ENCODE measurements at places on chromosomes 2 and 18.
A peak's percentile ranks its signal among the peaks of the same experiment; 100 is the strongest.

- DNase-seq: peak; percentile 69
These were observed 16.2 kb downstream of the ATG16L1 start for GRCh38 chr2:233267516-233268245.

DNA sequence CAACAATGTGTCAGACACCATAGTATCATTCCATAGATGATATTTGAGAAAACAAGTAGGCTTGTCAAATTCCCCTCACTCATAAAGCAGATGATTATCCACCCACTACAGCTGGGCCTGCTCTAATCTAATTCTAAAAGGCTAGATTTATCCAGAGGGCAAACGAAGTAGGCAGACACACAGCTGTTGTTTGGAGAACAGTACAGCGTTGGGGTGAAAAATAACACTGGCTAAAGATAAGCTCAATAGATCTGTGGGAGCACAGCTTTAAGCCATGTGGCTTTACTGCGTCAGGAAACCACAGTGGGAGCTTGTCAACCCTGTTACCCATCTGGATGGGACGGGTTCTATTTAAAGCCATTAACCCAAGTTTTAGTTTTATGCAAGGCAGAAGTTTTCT lies 48.9 kb upstream of the COBLL1 start:
- DNase-seq: no peak

DNA sequence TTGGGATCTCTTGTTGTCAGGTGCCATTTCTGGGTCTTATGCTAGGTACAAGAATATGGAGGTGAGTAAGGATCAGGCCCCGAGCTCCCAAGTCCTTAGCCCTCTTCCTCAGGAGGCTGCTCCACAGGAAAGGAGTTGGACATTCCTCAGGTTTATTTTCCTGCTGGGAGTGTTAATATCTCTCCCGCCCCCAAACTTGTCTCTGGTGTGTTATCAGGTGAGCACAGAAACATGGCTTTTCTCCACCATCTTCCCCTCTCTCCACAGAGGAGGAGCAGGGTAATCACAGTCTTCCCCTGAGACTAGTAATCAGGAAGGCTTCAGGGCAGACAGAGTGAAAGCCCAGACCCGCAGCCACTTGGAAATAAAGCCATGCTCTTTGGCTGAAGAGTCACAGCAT lies 73.3 kb upstream of the CAPN13 start:
- DNase-seq: no peak

GRCh38 chr2:174120346-174120745 lies 128.0 kb downstream of the OLA1 start:
- DNase-seq: peak; percentile 43

DNA sequence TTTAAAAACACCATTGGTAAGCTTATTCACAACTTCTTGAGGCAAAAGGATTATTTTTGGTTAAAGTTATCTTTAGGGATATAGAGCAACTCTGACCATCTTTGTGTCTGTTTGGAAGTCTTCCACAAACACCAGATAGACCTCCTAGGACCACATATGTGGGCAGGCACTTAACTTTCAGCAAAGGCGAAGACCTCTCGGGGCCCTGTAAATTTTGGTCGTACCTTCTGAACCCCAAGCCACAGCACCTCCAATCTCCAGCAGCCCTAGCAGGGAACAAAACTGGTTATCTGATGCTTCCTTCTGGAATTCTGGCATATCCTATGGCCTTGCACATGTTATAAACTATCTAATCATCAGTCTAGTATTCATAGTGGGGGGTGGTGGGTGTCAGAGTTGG lies 114.8 kb downstream of the MBD5 start:
- DNase-seq: no peak

DNA sequence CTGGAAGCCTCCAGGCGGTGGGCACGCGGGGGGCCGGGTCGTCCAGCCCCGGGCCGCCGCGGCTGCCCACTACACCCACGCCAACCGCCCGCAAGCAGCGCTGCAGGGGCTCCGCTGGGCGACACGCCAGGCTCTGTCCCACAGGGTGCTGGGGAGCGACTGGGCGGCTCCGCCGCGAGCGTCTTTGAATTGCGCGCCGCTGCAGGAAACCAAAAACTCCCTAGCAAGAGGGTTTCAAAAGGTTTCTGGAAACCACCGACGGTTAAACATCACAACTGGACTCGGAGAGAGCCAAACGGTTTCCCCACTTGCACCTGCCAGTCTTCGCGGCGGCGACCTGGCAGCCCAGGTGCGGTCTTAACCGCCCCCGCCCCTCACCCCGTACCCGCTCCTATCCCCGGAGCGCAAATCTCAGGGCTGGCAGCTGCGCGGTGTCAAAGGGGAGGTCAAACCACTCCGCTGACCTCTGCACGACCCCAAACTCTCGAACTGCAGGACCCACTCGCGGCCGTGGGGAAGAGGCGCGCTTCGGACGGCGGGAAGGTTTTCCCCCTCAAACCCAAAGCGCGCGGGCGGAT lies 1.0 kb downstream of the CXCR4 start:
- DNase-seq: peak; percentile 59

DNA sequence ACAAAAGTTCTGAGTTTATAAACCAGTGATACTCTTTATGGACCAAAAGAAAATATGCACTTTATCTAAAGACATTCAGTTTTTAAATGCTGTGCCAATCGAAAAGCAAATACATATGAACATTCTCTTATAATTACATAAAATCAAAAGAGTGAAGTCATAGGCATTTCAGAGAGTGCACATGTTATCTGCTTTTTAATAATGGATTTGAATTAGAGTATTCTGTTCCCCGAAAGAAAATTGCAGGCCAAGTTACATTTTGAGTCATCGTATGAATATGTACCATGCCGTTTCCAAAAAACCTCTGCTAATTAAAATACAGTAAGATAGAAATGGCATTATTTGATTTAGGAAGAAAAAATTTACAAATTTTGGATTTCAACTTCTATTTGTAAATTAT lies 565.7 kb downstream of the ZEB2 start:
- DNase-seq: no peak

GRCh38 chr2:30684996-30685395 lies 122.2 kb downstream of the CAPN13 start:
- DNase-seq: no peak
